Activated T-cell treated with anti-CD3 and anti-CD28 coated beads, Interleukin-2, amount 50 U/mL, for 1 hour (primary cell): ENCODE measurements at places on chromosomes 1 and 21.

DNA sequence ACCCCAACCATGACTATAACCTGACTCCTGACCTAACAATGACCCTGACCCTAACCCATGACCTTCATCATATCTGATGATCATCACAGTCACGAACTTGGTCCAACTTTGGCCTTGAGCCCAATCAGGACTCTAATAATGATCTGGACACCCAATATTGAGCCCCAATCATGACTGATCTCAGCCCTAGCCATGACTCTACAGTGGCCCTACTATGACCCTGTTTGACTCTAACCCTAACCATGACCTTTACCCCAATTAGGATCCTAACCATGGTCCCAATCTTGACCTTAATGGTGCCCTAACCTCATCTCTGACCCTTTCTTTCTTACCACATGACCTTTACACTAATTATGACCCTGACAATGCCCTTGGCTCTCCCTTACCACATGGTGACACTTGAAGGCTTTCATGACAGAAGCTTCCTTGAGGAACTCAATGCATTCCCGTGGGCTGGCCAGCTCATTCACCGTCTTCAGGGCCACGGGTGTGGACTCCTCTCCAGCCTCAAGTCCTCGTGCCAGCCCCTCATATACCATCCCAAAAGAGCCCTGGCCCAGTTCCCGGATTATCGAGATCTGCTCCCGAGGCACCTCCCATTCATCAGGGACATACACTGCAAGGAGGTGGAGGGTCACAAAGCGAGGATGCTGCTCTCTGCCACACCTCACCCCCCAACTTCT, 16.2 kb downstream of the INSRR start:
- DNase-seq: no peak

DNA sequence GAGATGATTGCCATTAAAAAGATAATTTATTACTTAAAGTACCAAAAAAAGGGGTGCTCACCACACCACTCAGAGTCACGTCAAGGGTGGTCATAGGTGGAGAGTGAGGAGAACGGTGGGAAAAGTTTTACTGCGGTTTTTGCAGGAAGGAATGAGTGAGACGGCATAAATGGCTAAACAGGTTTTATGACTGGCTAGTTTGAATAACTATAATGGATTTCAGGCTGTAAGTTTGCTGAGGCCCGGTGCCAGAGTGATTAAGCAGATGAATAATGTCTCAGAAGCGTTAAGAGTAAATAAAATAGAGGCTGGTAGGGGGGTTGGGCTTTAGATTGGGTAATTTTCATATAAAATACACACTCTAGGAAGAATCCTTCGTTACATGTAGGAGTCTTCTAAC, 1337.8 kb downstream of the AMY1C start:
- no peak for DNase-seq

GRCh38 chr1:151885479-151885878, 23.8 kb downstream of the THEM4 start:
- no peak for DNase-seq

DNA sequence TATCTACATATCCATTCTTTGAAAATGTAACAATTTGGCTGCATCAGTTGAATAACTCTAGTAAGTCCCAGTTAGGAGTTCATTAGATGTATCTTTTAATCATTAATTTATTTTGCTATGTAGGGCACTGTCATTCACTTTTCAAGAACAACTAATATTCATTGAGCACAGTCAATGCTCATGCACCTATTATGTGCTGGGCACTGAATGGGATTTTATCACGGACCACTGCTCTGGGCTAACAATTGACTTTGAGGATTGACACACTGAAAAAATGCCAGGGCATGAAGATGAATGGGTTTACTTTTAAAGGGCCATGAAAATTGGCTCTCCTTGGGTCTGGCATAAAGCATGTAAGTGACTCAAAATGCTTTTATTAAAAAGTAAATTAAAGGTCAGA, 375.2 kb downstream of the PLPP3 start:
- no peak for DNase-seq

DNA sequence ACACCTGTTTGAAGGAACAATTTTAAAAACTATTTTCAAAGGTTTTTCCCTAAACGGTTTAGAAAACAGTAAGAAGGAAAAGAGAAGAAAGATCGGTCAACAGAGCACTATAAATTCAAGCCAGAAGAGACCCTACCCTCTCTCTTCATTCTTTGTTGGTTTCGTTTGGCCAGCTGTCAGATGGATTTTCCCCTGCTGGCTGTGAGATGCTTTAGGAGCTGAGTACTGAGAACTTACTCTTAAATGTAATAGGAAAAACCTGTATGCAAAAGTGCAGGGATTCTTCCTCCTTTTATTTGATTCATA, 1.3 kb upstream of the TXNIP start:
- DNase-seq: peak; percentile 7

DNA sequence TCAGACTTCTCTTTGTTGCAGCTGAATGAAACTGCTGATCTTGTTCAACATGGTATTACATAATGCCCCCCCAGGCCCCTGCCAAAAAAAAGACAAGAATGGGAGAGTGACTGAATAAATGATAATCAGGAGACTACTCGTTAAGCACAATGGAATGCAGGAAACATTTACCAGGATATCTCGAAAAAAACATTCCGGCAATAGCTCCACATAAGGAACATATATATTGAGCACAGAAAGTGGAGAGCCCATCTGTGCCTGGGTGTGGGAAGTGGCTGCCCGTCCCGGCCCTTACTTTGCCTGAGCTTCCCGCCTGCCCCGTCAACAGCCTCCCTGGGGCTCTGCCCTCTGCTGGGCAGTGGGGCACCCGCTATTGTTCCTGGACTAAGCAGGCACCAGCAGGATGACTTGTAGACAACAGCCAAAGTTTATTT, 13.3 kb downstream of the TRIM11 start:
- DNase-seq: peak; percentile 20

- no peak for DNase-seq
These were observed 4.6 kb downstream of the TMOD4 start for GRCh38 chr1:151171190-151171589.

DNA sequence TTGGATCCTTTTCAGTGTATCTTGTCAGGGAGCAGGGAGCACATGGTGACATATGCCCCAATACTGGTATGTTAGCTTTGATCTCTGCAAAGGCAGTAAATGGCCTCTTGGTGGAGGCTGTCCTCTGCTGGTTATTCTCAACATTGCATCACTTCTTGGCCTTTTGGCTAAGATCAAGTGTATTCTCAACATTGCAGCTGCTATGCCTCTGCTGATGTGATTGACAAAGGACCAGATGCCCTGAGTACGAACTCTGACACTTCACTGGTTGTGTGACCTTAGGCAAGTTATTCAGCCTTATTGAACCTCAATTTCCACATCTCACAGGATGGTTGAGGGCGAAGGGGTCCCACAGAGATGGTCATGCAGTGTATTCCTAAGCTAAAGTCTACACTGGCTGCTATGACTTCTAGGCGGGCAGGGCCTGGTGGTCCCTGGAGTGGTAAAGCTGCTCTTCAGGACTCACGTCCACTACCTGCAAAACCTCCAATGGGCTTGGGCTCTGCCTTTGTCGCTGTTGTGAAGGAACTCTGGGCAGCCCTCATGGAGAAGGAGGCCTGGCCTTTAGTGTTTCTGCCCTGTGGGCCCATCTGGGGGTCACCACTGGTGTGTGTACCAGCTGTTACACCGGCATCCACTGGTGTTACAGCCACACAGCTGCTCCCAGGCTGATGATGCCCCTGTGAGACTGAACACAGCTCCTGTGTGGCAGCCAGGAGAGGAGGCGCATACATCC, 64.8 kb downstream of the DNTTIP2 start:
- no peak for DNase-seq

GRCh38 chr1:241637604-241638003, 2.6 kb downstream of the CHML start:
- no peak for DNase-seq

GRCh38 chr1:38584448-38585355, 274.9 kb downstream of the RRAGC start:
- no peak for DNase-seq

GRCh38 chr1:243525085-243525487, 269.2 kb downstream of the SDCCAG8 start:
- DNase-seq: no peak

GRCh38 chr1:204475656-204476432, 18.8 kb downstream of the PIK3C2B start:
- DNase-seq: no peak

GRCh38 chr1:85553416-85554335, 26.9 kb upstream of the CCN1 start:
- no peak for DNase-seq

- DNase-seq: no peak
These were observed 47.9 kb downstream of the RWDD3 start for GRCh38 chr1:95281781-95282517.

DNA sequence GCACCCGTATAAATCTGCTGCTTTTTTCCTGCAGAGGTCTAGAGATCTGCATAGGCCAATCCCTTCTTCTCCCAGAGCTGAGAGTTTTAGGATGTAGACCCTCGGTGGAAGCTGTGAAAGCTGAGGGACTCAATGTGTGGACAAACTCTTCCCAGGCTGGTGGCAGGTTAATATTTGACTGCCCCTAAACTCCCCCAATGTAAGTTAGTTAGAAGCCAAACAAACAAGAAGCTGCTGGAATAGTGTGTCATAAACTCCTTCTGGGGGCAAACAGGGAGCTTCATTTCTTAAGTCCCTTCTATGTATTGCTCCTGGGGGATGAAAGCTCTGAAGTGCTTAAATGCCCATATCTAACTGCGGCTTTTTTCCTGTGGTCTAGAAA, 72.3 kb downstream of the SCMH1 start:
- DNase-seq: no peak

DNA sequence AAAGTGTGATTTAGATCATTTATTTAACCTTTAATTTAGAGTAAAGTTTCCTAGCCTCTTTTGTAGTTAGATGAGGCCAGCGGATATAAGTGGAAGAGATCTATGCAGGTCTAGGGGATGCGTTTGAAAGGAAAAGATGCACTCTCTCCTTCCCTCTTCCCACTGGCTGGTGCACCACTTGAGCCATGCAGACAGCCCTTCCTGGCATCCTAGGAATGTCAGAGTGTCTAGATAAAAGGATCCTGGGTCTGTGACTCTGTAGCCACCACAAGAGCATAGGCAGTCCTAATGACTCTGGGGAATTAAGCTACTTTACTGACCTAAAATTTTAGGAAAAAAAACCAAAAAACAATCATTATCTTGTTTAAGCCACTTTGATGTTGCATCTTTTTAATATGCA, 16.0 kb upstream of the STUM start:
- DNase-seq: no peak

DNA sequence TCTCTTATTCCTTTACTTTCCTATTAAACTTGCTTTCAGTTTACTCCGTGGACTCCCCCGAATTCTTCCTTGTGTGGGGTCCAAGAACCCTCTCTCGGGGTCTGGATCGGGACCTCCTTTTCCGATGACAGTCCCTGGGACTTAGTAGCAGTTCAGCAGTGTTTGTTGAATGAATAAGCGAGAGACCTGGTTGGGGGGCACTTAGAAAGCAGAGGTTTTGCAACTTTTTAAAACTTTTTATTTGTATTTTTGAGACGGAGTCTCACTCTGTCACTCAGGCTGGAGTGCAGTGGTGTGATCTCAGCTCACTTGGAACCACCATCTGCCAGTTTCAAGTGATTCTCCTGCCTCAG, 2.1 kb upstream of the ANKRD65 start:
- no peak for DNase-seq

- no peak for DNase-seq
These were observed 621.0 kb upstream of the NCAM2 start for GRCh38 chr21:20377250-20377649.

GRCh38 chr1:51861669-51862068, 16.9 kb downstream of the NRDC start:
- no peak for DNase-seq

- DNase-seq: no peak
These were observed 94.5 kb downstream of the SYT2 start for GRCh38 chr1:202615501-202616354.

- no peak for DNase-seq
These were observed 200.7 kb downstream of the FGGY start for GRCh38 chr1:59497616-59498015.
